ENCODE measurements at places on chromosomes 1 and 21. TPM values are rescaled to one million over a fixed set of nuclear protein-coding genes. Genes with fewer than 3 reads are reported as not detected.

DNA sequence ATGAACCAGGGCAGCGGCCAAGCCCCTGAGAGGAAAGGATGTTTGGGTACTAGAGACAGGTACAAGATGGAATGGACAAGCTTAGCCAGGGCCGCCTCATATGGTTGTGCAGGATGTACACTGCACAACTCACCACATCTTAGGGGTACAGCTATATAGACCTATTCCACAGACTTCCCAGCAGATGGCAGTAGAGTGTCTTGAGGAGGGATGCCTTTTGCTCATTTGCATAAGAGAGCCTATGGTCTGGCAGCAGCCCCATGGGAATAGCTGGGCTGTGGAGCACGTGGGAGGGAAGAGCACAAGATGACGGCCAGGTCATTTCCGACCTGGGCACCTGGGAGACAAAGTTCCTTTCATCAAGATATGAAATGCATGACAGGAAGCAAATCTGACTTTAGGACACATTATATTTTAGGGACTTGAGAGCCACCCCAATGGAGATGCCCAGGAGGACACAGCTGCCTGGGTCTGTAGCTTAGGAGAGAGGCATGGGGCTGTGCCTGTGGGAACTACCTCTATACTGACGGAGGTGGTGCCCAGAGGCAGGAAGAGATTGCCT is 215.5 kb downstream of the KCNJ6 start:
- DNase-seq: peak; percentile 91

DNA sequence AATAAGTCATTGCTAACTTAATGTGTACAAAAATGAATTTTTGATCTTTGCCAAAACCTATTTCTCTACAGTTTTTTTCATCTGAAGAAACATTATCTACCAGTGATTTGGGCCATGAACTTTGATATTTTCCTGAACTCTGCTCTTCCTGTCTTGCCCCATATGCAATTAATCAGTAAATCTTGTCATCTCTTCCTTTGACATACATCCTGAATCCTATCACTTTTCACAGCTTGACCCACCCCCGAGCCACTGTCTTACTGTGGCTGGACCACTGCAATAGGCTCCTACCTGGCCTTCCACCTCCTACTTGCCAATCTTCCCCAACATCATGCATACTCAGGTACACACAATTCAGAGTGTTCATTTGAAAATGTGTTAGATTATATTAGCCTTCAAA is 46.4 kb downstream of the RGS13 start:
- DNase-seq: no peak

- peak; percentile 93 for DNase-seq
Measured at GRCh38 chr1:109877317-109877771, 33.3 kb upstream of the CSF1 start.

PCAT6 gene
- not detected for total RNA-seq

SPRR2G gene
- not detected for total RNA-seq

Measured in LHCN-M2 (cell line).